ENCODE measurements at places on chromosomes 4 and X. TPM values are rescaled to one million over a fixed set of nuclear protein-coding genes. Genes with fewer than 3 reads are reported as not detected.

F11 gene
- 2.6 TPM for polyA plus RNA-seq

KDM5C gene
- 71.3 TPM for polyA plus RNA-seq

CXCL6 gene
- polyA plus RNA-seq = not detected

ANKRD37 gene
- polyA plus RNA-seq = 11.7 TPM

MAGEA1 gene
- not detected for polyA plus RNA-seq

NSG1 gene
- 4.0 TPM for polyA plus RNA-seq

PDE5A gene
- polyA plus RNA-seq = 43.1 TPM

CXCL10 gene
- polyA plus RNA-seq = 5.4 TPM

KCND1 gene
- polyA plus RNA-seq = 2.1 TPM

ETDC gene
- not detected for polyA plus RNA-seq

ETDA gene
- not detected for polyA plus RNA-seq

DNA sequence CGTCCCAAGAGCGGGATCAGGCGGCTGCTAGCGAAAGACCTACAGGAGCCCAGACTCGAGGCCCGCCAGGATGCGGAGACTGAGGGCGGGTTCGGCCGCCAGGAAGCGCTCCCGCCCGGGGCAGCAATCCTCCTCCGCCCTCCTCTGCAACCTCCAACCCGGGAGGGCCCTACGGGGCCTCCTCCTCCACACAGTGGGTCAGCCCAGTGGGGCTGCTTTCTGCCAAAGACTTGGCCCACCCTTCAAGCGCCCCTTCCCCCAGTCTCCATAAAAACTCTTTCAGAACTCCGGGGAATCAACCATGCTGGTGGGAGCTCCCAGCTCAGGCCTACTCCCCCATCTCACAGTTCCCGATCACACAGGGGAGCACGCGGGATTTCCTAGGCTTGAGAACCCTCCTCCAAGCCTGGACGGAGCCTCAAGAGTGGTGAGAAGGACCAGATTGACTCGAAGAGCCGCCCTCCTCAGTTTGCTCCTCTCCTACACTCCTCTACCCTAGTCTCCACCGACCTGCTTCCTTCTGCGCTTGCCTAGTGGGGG is 77.5 kb downstream of the RLIM start:
- DNase-seq = peak; percentile 38

GRCh38 chr4:188976644-188977115 is 837.4 kb downstream of the TRIML1 start:
- peak; percentile 15 for DNase-seq

- no peak for DNase-seq
Measured at GRCh38 chr4:123397144-123398065, 810 bp downstream of the SPRY1 start.

DNA sequence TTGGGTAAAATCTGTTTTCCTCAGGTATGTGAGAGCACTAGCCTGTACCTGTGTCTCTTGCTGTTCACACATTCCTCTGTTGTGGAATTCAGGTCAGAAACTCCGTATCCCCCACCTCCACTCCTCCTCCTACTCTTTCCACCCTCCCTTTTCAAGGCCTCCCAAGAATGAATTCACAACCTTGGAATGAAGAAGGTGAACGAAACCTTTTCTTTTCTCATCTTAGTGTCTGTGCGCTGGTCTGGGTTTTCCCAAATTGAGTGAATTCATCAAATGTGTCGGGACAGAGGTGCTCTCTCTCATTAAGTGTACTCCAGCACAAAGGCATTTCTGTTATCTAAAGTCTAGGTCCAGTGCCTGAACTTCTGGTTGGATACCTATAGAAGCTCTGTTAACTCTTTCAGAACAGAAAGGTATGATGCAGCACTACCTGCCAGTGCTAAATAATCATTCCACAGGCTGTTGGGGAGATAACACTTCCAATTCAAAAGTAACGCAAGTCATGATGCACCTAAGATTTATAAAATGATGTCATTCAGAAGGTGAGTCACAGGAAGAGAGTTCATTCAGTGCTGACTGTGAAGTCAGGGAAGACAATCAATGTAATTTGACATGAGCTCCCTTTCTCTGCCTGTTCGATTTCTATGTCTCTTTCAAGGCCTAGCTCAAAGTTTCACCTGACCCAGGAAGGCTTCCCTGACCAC is 41.9 kb downstream of the COL4A6 start:
- no peak for DNase-seq

DNA sequence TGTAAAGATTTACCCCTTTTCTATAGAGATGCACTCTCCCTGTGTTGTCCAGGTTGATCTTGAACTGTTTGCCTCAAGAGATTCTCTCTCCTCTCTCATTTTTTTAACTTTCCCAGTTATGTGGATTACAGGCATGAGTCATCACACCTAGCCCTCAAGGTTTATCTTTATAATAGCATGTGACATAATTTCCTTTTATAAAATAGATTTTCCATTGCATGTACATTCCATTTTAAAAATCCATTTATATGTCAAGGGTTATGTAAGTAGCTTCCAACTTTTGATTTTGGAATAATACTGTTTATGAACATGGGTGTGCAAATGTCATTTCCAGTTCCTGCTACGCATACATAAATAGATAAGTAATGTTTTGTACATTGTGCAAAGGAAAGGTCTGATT is 20.6 kb downstream of the ZNF721 start:
- DNase-seq = no peak

DNA sequence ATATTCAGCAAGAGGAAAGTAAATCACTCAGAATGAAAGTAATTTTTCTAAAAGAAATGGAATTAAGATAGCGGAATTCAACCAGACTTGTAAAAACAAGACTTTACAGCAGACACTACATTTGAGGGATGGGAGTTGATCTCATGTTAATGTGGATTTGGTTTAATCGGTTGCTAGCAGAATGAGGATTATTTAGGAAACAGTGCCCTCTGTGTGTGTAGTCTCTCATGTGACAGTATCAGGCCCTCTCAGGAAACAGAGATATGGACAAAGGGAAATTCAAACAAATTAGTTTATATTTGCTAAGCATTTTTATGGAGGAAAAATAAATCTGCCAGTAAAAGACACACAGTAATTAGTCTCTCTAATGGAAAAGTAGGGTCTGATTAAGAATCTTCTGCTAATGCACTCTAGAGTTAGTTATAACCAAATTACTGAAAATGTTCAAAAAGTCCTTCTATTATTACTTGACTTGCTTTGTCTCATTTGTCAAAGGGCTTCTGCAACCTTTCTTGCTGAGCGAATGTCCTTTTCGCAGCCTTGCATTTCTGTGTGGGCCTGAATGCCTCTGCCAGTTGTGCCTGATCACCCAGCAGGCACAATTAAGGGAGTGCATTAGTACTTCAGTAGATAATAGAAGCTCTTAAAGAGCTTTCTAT is 1282.3 kb upstream of the TENM3 start:
- no peak for DNase-seq

DNA sequence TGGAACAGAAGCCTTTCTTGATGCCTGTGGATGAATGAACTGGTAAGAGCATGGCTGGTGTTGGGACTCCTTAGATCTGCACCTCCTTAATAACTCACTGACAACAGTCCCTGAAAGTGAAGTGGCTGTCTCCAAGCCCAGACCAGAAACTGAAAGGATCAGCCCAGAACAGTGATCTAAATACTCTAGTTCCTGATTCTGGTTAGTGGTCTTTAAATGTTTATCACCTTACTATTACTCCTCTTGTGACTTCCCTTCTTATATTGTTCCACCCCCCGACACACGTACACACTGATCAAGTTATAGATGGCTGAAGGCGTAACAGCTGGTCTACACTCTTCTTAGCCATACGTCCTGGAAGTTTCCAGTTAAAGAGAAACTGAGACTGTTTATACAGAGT is 33.8 kb upstream of the ARMCX2 start:
- no peak for DNase-seq

- DNase-seq = no peak
Measured at GRCh38 chrX:123167621-123168020, 16.5 kb upstream of the GRIA3 start.

DNA sequence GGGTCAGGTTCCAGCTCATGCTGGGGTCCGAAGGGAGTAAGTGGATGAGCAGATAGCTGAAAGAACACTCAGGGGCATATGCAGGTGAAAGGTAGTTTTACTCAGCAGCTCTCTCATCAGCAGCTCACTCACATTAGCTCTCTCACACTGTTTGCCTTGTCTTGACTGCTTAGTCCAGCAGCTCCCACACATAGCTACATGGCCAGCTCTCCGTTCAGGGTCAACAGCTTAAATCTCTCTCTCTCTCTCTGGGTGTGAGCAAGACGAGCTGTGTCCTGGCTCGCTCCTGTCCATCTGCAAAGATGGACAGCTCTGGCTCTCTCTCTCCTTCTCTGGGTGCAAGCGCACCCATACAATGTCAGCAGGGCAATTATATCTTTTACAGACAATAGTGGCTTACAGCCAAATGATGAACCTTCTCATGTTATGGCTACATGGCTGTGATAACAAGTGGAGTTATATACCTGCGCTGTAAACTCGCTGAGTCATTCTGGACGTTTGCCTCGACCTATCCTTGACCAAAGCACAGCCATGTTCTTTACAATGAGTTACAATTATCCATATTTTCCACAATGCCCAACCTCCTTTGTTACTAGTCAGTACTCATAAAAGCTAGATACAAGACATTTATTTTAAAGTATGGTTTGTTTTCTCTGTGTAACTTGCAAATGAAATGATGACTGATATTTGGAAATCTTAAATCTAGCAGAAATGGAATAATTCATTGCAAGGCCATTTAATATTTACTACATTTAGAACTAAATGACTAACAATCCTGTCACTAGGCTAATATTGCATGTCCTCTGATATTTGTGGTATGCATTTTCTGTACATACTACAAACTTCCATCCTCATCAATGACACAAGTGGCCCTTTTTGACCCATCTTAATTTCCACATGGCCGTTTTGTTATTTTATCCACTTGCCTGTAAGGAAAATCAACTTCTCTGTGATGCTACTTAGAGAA is 9.3 kb downstream of the PAPSS1 start:
- DNase-seq = no peak

DNA sequence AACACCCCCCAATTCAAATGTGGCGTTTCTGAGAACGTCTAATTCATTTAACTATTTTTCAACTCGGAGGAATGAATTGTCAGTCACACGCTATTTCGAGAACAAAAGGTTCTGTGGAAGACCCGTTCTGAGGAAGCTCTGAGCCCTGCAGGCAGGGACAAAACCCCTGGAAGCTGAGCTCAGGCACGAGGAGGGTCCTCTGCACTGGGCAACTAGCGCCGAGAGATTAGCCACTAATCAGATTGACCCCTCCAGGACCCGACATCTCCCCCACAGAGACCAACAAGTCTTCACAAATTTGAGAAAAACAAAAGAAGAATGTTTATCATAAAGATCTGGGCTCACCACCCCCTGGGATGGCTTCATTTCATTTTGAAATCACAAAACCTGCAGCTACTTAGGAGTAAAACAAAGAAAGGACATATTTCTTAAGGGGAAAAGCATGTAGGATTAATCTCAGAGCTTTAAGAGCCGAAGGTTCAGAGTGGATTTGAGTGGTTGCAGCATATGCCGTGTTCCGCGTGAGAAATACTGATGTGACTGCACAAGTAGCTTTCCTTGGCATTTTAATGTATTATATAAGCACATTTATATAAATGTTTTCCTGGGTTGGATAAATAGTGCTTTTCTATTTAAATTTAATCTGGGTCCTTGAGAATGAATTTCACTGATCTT is 41.8 kb downstream of the ADRA2C start:
- no peak for DNase-seq

DNA sequence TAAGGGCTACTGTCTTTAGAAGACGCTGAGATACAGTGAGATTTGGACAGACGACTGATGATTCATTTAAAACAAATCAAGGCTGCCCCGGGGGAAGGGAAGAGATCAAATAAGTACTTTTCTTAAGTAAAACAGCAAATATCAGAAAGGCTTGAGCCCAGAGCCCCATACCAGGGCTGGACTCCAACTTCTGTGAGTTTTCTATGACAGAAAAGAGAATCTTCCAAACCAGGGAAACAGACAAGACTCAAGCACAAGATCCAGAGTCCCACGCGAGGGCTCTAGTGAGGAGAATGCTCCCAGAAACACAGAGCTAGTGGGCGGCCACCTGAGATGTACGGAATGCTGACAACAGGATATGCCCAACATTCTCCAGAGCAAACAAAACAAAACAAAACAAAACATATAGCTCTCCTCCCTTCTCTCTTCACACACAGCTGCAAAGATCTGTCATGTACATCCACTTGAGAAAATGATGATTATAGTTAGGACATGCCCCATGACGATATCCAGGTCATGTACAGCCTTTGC is 13.1 kb downstream of the ACSL1 start:
- DNase-seq = no peak

DNA sequence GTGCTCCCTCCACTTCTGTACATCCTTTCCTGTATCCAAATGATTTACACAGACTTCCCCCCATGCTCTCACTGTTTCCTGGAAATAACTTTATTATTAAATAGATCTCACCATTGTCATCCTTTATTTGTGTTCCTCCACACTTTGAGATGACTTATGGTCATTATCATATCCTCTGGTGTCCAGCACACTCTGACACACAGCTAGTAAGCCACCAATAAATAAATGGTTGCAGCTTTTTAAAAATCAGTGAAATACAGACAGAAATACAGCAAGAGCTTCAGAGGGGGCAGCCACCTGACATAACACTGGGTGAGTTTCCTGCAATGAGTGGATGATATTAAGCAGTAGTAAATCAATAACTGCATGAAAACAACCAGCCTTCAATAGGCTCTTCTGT is 2036.4 kb upstream of the AGA start:
- DNase-seq = no peak

- no peak for DNase-seq
Measured at GRCh38 chr4:53711926-53712325, 120.6 kb upstream of the LNX1 start.

DNA sequence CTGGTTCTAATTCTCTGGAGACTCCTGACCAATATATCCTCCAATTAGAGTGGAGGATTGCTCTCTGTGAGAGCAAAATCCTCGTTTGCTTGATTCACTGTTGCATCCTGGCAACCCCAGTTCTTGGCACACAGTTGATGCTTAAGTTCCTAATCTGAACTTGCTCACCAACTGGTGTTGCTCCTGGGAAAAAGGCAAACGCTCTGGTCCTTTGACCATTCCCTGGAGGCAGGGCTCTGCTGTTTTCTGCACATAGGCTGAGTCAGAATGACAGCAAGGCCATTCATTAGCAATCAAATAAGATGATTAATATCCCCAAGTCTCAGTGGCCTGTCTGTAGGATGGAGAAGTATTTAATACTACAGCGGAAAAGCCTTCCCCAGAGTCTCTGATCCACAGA is 172.7 kb upstream of the TBC1D9 start:
- no peak for DNase-seq

DNA sequence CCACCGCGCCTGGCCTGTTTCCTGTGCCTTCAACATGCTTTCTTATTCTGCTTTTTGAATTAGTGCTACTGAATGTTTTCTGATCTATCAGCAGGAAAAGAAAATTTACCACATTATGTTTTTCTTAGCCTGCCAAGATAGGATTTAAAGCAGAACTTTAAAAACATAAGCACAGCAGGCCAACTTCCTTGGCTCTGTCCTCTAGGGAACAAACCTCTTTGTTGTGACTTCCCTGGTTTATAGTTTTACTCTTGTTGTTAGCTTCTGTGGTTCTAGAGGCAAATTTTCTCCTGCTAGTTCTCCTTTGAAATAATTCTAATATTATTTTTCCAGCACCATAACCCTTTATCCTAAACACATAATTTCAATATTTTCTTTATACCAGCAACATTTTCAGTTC is 605.1 kb downstream of the ADGRL3 start:
- DNase-seq = no peak
